ENCODE measurements at places on chromosomes 2 and 18. TPM values are rescaled to one million over a fixed set of nuclear protein-coding genes. Genes with fewer than 3 reads are reported as not detected.

GRCh38 chr2:105571445-105571987 is 172.7 kb upstream of the FHL2 start:
- no peak for DNase-seq

DNA sequence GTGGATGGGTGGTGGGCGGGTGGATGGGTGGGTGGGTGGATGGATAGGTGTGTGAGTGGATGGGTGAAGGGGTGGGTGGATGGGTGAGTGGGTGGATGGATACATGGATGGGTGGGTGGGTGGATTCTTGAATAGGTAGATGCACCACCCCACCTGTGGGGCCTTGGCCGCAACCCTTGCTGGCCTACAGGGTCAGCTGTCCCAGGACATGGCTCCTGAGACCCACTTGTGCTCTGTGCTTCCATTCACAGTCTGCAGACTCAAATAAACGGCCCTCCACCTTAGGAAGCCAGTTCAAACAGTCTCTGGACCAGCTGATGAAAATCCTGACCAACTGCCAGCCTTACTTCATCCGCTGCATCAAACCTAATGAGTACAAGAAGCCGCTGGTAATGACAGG is 54.4 kb downstream of the MYO7B start:
- DNase-seq: no peak

Gene C2orf66
- polyA plus RNA-seq: 0.54 TPM

Gene DCAF17
- 4.6 TPM for polyA plus RNA-seq

DNA sequence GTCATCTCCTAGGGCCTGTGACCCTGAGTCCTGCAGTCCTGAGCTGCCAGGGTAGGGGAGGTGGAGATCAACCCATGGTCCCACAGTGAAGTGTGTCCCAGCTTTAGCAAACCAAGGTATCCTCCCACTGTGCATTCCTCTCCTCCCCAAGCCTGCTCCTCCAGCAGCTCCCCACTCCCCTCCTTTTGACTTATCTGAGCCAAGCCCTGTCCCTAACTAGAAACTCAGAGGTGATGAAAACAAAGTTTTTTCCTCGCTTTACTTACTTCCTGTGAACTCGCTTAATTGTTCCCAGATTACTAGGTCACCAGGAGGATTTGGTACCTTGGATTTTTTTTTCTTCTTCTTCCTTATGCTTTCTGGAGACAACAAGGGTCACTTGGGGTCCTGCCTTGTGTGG is 80.8 kb downstream of the EHD3 start:
- no peak for DNase-seq

DNA sequence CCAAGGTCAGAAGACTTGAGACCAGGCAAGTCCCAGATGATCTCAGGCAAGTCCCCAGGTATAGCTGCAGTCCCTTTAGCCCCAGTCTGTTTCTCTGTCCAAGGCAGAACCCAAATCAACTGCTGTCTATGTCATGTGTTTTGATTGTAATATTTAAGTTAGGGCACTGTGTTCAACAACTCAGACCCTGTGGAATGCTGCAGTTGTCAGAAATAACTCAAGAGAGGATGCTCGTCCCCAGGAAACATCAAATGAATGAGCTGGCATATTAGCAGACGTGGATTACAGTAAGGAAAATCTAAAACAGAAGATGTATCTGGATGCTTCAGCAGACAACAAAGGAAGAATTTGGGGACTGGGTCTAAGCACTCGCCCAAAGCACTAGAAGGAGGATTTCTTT is 70.1 kb downstream of the BCL11A start:
- no peak for DNase-seq

All from endothelial cell of umbilical vein (primary cell).